ENCODE measurements at places on chromosomes 4 and X.

GRCh38 chrX:55839485-55839884 is 121.9 kb downstream of the RRAGB start:
- no peak for DNase-seq

DNA sequence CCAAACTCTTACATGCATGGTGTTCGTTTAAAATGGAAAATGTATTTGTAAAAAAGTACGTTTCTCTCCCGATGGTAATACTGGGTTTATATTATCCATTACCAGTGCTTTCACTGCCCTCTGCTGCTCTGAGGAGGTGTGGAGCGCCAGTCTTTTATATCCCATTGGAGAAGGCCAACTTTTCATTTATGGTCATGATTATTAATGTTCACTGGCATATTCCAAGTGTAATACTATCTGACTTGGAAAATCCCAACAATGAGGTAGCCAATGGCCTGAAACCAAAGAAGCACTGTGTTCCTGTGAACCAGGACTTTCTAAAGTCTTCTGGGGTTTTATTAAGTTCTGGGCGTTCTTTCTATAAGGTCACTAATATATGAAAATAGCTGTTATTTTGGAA is 80.7 kb downstream of the SYNPO2 start:
- no peak for DNase-seq

GRCh38 chr4:121408-122084 is 2.8 kb upstream of the ZNF718 start:
- DNase-seq: peak; percentile 5

DNA sequence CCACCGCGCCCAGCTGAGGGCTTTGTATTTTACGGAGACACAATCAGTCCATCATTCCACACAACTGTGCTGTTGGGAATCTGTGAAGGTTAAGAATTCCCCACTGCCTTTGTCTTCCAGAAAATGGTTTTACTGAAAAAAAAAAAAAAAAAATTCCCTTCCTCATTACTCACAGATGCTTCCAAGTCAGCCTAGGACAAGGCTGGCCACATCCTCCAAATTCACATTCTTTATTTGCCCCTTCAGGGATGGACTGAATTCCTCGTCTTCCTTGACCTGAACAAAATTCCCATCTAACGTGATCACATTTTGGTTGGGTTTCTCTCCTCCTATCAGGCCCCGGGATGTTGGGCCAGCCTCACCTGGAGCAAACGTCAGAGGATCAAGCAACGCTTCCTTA is 130.3 kb downstream of the DHRSX start:
- DNase-seq: no peak

DNA sequence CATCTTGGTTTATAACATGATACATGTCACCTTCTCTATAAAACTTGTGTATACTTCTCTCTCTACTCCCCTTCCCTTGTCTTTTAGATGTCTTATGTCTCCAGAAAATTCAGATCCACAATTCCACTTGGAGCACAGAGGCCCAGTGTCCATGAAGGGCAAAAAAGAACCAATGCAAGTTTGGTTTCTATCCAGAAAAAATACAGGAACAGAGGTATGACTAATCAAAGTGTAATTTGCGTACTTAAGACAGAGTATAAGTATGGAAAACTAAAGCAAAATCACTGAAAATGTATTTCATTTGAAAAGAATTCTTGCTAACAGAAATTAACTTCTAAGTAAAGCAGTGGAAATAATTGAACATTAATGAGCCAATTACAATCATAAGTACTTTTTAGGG is 46.2 kb downstream of the GUCY1B1 start:
- no peak for DNase-seq

GRCh38 chr4:79854856-79855502 is 218.1 kb downstream of the ANTXR2 start:
- DNase-seq: no peak

GRCh38 chr4:168621806-168622589 is 125.1 kb downstream of the PALLD start:
- DNase-seq: no peak

- DNase-seq: no peak
These were observed 26.9 kb downstream of the SLC2A9 start for GRCh38 chr4:9994246-9994847.

GRCh38 chrX:55161581-55161980 is 58.6 kb upstream of the PAGE5 start:
- DNase-seq: peak; percentile 1

DNA sequence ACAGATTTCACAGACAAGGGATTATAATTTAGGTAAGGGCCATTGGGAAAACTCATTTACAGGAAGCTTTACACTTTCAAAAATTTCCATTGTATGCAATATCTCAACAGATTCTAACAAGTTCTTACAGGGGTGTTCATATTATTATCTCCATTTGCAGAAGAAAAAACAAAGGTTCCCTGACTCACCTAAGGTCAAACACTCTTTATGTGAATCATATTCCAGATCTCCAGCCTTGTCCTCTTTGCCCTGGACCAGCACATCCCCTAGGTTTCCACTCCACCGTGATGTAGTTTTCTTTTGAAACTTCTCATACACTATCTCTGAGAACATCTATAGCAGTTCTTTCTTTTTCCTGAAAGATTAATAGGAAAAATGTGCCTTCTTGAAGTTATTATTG is 96.4 kb upstream of the HS3ST1 start:
- no peak for DNase-seq

DNA sequence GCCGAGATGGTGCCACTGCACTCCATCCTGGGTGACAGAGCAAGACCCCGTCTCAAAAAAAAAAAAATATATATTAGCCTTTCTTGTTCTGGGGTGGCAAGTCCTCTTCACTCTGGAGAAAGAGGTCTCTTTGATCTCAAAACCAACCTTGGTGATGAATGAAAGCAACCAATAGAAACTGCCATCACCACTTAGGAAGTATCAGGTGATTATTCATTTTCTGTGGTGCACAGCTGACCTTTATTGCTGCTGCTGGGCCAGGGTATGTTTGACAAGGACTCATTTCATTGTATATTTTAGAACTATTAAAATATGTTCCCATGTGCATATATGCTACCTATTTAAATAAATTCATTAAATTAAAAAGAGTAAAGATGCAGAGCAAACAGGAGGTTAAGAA is 76.0 kb upstream of the KIT start:
- no peak for DNase-seq

- DNase-seq: no peak
These were observed 78.3 kb downstream of the MAOA start for GRCh38 chrX:43734444-43734843.

GRCh38 chrX:70998411-70999027 is 67.6 kb upstream of the SLC7A3 start:
- DNase-seq: no peak

DNA sequence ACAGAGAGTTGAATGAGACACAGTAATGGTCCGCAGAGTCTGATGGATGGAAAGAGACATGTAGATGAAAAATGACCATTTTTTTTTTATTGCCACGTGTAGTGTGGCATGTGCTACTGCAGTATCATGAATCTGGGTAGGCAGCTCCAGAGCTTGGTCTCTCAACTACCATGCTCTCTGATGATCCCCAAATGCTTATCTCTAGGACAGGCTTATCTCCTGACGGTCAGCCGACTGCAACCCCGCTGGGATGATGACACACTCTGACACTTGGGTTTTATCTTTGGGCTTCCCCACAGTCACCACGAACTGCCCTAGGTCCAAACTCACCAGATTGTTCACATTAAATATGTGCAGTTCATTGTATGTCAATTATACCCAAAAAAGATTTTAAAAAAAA is 239.7 kb downstream of the QDPR start:
- DNase-seq: no peak

DNA sequence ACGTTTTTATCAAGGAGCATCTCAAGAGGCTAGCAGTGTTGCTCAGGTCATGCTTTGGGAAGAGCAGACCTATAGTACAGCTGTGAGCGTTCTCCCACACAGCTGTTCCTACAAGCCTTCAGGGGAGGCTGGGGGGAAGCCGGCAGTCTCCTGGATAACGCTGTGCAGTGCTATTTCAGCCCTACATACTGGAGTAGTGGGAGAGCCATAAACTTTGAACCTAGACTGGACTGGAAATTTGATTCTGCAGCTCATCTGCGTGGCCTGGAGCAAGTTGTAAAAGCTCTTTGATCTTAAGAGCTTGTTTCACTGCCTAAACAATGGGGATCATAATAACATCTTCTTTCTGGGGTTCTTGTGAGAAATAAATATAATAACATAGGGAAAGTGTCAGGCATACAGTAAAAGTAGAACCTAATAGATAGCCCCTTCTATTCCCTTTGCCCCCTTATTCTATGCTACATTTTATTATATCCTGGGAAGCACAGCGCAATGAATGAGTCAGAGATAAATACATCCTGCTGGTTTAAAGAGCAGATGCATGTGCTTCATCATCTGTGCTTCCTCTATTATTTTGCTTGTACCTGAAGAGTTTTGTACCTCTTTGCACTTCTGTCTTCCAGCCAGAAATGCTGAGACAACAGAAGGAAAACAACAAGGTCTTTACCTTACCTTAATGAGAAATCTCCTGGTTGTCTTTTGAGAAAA is 14.7 kb upstream of the AMBN start:
- no peak for DNase-seq
